ENCODE measurements at places on chromosomes 6 and 20.

GRCh38 chr6:38192487-38192886 is 373.0 kb downstream of the ZFAND3 start:
- DNase-seq = no peak

- DNase-seq = no peak
These were observed 128.2 kb downstream of the CRYBG1 start for GRCh38 chr6:106488494-106489370.

- no peak for DNase-seq
These were observed 123.2 kb downstream of the PRND start for GRCh38 chr20:4844751-4845465.

- DNase-seq = no peak
These were observed 404.4 kb downstream of the UTRN start for GRCh38 chr6:144689503-144690040.

- DNase-seq = no peak
These were observed 39.7 kb downstream of the TRAM2 start for GRCh38 chr6:52537001-52537753.

GRCh38 chr6:17707371-17707651 is 586 bp upstream of the NUP153 start:
- DNase-seq = no peak

DNA sequence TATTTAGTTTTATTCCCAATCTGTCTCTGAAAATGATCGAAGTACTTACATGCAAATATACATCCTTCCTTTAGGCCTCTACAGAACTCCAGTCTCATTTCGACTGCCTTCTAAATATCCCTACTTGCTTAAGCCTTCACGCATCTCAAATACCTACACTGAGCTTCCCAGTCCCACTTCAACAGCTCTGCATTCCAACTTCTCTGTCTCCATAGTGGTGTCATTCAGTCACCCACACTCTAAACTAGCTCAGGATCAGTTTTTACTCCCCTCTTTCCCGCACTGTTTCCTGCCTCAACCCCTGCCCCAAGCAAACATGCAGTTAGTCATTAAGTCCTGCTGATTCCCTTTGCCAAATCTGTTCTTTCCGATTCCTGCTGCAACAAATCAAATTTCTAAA is 91.8 kb upstream of the PREP start:
- DNase-seq = no peak

- DNase-seq = no peak
These were observed 3.3 kb upstream of the THEMIS start for GRCh38 chr6:127904160-127904559.

DNA sequence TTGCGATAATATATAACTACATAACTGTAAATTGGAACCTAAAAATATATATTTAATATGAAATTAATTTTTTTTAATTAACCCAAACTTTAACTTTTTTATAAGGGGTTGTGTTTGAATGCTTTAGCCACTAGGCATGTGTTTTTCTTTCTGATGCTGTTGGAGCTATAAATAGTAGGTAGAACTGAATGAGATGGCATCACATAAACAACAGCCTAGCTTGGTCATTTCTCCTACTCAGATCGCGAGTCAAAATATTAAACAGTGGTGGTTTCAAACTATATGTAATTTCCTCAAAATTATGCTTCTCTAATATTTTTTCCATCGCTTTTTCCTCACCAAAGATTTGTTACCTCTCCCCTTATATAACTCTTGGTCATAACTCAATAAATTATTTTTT is 243.2 kb downstream of the ARID1B start:
- DNase-seq = no peak

GRCh38 chr6:164870164-164870563 is 439.2 kb downstream of the C6orf118 start:
- no peak for DNase-seq

DNA sequence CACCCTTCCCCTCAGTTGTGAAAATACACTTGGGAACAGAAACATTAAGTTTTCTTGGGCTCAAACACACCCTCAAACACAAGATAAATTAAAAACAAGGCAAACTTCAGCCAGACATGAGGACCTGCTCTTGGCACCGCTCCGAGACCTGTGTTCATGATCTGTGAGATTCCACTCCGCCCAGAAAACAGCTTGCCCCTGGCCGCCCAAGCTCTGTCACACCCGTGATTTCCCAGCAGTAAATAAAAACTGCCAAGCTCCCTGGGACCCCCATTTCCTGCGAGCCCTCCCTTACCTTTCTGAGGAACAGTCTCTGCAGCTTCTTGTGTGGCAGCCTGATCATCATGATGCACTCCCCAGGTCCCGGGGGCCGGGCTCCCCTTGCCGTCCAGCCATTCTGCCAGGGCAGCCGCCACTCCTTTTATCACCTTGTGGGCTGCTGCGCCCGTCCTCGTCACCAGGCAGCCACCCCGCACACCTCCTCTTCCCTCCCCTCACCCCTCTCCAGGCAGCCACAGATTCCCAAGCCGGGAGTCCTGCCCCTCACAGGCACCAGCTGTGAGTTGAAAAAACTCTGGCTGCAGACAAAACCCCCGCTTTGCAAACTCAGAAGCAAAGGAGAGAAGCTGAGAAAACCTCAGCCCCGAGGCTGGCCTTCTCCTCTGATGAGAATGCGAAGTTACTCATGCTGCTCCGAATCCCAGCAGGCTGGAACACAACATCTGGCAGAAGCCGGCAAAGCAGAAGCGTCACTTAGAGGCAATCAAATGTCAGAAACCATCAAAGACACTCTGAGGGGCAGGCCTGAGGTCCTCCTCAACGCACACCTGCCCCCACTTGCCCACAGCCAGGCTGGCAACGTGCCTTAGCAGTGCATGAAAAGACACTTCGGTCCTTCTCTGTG is 130.4 kb upstream of the RPS6KA2 start:
- no peak for DNase-seq

GRCh38 chr6:64083261-64083660 is 447.7 kb downstream of the PHF3 start:
- no peak for DNase-seq

DNA sequence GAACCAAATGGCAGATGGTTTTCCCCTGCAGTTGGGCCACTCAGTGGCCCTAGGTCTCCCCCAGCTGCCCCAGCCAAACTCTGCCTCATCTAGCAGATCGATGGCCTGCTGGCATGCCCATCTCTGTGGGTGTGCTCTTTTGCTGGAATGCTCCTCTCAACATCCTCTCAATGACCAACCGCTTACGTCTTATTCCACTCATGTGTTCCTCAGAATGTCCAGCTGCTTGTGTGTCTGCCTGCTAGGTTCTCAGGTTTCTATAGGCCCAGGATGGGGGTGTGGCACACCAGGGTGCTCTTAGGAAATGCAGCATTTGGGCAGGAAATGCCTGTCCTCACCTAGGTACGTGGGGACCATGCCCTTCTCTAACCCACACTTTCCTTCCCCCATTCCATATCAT is 509.9 kb upstream of the SYNCRIP start:
- DNase-seq = no peak

DNA sequence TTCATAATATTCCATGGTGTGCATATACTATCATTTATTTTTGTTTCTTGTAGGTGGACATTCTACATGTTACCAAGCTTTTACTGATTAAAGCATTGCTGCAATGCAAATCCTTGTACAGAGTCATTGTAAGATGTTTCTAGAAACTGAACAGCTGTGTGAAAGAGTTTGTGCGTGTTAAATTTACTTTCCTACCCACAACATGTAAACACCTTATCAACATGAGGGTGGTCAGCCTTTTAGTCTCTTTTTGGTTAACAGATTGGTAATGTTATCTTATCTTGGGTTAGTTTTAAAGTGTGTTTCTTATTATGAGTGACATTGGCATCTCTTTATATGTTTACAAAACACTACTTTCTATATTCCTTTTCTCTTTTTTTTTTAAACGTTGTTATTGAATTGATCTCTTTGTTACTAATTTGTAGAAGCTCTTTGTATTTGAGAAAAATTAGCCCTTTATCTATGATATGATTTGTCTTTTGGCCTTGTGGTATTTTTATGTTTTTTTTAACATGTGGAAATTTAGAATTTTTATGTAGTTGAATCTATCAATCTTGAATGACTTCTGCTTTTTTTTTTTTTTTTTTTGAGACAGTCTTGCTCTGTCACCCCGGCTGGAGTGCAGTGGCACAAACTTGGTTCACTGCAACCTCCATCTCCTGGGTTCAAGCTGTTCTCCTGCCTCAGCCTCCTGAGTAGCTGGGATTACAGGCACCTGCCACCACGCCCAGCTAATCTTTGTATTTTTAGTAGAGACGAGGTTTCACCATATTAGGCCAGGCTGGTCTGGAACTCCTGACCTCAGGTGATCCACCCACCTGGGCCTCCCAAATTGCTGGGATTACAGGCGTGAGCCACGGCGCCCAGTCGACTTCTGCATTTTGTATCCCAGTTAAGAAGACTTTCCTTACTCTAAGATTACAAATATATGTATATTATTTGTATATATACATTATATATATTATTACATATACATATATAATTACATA is 112.1 kb downstream of the TCP11 start:
- DNase-seq = no peak

GRCh38 chr6:138461647-138462046 is 37.6 kb downstream of the NHSL1 start:
- no peak for DNase-seq

All from left forelimb (tissue), 1 donor.